ENCODE measurements at places on chromosomes 11 and 22.

GRCh38 chr22:26323013-26323412 is 106.0 kb upstream of the ASPHD2 start:
- DNase-seq: no peak

DNA sequence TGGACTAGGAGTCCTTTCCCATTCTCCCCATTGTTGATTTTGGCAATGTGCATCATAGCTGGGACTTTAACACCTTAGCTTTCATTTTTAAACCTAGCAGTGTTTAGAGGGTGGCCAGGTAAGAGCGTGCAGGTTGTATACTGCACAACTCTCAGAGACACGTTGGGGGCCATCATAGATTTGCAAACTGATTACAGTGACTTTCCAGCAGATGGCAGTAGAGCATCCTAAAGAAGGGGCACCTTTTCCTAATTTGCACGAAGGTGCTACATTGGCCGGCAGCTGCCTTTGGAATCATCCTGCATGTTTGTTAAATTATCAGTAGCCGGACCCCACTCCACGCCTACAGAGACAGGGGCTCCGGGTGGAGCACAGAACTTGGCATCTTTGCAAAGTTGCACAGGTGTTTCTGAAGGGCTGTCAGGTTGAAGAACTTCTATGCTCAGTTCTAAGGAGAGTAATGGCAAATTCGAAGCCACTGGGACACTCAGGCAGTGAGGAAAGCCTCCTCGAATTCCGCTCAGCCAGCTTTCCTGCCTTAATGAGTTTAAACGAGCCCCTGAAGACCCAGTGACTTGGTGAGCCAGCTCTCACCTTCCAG is 7.7 kb downstream of the LHFPL7 start:
- DNase-seq: peak; percentile 40

- DNase-seq: no peak
These were observed 22.5 kb downstream of the PISD start for GRCh38 chr22:31639436-31640039.

- DNase-seq: no peak
These were observed 859.3 kb downstream of the BRD1 start for GRCh38 chr22:48968201-48968959.

- DNase-seq: no peak
These were observed 764.7 kb downstream of the BRD1 start for GRCh38 chr22:49062802-49063544.
